Hypothalamus (tissue), 51 donors: ENCODE measurements at places on chromosomes 4 and X.

DNA sequence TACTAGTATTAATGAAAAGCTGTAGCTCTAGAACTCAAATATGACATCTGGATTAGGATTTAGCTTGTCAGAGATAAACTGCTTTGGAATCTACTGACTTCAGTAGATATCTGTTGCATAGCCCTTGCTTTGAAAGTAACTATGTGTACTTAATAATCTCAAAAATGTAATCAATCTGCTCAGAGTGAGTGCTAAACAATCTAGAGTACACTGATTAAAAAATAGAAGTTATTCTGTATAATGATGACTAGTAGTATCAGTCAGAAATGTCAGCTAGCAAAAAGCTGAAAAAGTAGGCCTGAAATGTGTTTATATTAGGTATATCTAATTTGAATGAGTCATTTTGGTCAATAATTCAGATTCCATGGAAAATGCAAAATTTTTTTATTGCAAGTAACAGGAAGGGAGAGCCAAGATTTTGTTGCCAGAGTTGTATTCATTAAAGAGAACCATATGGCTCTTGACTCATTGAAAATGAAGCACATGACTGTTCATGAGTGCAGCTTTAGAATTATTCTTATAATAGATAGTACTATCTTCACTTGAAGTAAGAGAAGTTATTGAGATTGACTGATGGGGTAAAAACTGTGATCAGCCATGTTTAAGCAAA lies 20.0 kb downstream of the CLCN3 start:
- DNase-seq: no peak

GRCh38 chrX:119406776-119407175 lies 7.6 kb downstream of the SLC25A43 start:
- DNase-seq: no peak

- DNase-seq: no peak
These were observed 804.3 kb downstream of the FSTL5 start for GRCh38 chr4:161359491-161359890.

GRCh38 chr4:152849350-152849749 lies 69.6 kb downstream of the ARFIP1 start:
- no peak for DNase-seq

- no peak for DNase-seq
These were observed 324.2 kb downstream of the TMA16 start for GRCh38 chr4:163818673-163819072.

- no peak for DNase-seq
These were observed 78.0 kb downstream of the CHRNA9 start for GRCh38 chr4:40412866-40413795.

DNA sequence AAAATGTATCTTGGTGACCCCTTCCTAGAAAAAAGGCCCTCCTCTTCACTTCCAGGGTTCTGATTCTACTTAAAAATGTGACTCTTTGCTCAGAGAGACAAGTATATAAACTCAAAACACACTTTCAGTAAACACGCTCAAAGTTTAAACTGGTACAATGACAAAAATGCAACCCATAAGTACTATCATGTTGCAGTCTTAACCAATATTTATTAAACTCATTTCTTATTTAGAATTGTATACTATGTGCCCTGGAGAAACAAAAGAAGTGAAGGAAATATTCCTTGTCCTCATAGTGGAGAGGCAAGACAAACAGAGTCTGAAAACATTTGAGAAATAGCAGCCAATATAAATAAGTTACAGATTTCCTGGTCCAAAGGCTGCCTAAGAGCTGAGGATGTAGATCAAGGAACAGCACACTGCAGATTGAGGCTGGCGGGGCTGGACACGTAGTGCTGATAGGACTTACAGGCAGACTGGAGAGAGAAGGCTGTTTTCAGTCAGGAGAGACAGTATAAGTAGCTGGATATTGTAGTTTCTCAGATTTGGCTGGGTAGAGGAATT lies 39.1 kb upstream of the ANXA3 start:
- no peak for DNase-seq

DNA sequence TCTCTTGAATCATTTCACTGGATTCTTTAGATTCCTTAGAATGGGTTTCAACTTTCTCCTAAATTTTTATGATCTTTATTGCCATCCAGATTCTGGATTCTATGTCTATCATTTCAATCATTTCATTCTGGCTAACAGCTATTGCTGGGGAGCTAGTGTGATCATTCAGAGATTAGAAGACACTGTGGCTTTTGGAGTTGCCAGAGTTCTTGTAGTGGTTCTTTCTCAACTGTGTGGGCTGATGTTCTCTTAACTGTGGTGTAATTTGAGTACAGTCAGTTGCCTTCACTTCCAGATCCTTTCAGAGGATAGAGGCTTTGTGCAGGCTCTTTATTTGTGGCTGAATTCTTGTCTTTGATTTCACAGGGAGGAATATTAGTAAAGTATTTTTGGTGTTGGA lies 12.1 kb upstream of the CSN2 start:
- DNase-seq: no peak

DNA sequence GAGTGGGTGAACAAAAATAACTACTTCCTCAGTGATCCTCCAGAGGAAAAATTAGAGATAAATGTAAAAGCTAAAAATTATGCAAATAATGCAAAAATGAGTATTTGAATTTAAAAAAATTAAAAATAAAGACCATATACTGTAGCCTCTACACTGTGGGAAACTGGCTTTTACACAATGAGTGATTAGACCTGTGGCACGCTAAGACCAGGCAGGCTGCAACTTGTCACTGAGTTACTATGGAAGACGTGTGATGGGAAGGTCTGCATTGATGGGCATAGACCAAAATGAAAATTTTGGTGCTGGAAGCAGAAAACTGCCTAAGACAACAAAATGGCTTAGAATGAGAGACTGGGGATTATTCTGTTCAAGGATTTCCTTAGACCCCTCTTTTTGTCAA lies 30.2 kb downstream of the BTC start:
- no peak for DNase-seq
